CD4-positive, alpha-beta memory T cell (primary cell): ENCODE measurements at places on chromosomes 4 and X.

- DNase-seq = no peak
These were observed 95.9 kb upstream of the TRPC3 start for GRCh38 chr4:122047456-122048425.

DNA sequence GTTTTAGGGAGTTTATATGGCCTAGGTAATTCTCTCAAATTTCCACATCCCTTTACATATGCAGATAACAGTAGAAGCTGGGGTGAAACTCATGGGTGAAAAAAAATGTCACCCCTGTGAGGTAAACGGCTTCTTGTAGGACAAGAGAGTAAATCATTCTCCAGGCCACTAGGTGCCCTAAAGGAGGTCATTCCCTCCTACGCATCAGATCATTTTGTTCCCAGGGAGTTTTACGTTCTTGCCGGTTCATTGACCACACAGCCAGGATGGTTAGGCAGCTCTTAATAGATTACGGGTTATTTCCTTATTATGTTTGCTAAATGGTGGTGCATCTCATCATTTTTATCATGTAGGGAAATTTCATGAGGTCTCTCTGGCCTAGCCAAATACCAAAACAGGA lies 225.8 kb upstream of the NOCT start:
- DNase-seq = no peak

GRCh38 chr4:110134269-110134869 lies 64.0 kb downstream of the ELOVL6 start:
- no peak for DNase-seq

DNA sequence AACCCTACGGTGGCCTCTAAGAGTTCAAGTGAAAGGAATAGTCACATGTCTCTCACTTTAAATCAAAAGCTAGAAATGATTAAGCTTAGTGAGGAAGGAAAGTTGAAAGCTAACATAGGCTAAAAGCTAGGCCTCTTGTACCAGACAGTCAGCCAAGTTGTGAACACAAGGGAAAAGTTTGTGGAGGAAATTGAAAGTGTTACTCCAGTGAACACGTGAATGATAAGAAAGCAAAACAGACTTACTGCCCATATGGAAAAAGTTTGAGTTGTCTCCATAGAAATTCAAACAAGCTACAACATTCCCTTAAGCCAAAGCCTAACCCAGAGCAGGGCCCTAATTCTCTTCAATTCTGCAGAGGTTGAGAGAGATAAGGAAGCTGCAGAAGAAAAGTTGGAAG lies 51.5 kb upstream of the RAB9B start:
- no peak for DNase-seq

GRCh38 chr4:140861359-140862176 lies 105.4 kb upstream of the TBC1D9 start:
- DNase-seq = peak; percentile 37

- no peak for DNase-seq
These were observed 144.9 kb downstream of the ENOX2 start for GRCh38 chrX:130758072-130758471.

DNA sequence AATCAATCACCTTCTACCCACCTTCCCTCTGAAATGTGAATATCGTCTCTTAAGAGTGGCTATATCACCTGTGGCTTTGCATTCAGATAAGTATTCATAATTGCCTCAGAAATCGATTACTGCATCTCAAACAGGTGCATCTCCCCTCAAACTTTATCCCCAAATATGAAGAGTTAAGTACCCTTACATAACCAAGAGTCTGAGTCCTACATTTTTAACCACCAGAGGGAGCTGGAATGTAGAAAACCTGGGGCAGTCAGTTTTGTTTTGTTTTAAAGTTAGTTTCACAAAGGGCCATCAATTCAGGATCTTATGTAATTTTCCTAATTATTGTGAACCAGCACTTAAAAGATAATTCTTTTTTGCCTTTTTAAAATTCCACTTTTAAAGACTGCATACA lies 5.7 kb downstream of the TCEANC start:
- DNase-seq = peak; percentile 62

DNA sequence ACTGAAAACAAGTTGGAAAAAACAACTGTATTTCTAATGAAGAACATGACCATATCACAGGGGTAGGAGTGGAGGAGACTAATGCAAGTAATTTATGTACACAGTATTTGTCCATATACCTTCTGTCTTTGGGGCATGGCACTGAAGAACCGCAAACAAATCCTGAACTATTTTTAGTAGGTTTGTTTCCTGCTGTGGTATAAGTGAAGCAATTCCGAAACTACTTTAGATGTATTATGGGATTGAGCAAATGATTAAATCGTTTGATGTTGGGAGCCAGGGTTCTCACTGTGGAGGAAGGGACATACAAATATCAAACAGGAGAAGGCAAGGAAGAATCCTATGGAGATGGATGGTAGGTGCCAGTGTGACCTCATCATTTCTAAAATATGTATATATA lies 18.9 kb upstream of the SH3KBP1 start:
- DNase-seq = no peak

DNA sequence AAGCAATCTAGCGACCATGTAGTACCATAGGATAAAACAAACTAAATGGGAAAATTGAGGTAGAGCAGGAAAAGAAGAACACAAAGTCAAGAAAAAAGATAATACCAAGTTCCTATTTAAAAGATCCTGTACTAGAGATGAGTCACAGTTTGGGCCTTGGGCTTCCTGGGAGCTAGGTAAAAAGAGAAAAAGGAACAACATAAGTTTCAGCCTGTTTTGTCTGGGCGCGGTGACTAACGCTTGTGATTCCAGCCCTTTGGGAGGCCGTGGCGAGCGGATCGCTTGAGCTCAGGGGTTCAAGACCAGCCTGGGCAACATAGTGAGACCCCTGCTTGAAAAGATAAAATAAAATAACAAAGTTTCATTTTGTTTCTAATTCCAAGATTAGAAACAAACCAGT lies 14.0 kb upstream of the TMEM156 start:
- no peak for DNase-seq

DNA sequence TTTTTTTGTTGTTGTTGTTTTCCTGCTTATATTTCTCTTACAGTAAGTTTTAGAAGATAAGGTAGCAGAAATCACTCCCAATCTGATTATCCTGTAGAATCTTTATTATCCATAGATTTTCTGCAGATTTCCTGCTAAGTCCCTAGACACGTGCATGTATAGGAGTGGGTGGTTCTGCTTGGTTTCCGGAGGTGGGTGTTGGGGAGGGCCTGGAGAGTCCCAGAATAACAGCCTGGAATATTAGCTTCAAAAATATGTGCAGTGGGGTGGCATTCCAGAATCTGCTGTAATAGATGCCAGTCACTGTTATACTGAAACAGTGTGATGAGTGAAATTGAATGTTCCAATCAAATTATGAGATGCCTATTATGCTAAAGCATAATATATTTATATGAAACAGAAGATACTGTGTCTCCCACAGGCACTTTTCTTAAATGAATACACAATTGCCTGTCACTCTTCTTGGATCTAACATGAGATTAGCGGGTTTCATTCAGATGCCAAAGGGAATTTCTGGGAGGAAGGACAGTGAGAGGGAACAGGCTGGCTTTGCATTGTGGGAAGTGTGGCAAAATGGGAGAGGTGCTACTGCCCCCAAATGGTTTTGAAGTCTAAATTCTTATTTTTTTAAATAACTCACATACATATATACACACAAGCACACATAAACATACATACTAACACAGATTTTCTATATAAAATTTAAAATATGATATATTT lies 37.6 kb downstream of the C4orf50 start:
- no peak for DNase-seq

- DNase-seq = no peak
These were observed 47.9 kb upstream of the BLTP1 start for GRCh38 chr4:122104184-122104583.

DNA sequence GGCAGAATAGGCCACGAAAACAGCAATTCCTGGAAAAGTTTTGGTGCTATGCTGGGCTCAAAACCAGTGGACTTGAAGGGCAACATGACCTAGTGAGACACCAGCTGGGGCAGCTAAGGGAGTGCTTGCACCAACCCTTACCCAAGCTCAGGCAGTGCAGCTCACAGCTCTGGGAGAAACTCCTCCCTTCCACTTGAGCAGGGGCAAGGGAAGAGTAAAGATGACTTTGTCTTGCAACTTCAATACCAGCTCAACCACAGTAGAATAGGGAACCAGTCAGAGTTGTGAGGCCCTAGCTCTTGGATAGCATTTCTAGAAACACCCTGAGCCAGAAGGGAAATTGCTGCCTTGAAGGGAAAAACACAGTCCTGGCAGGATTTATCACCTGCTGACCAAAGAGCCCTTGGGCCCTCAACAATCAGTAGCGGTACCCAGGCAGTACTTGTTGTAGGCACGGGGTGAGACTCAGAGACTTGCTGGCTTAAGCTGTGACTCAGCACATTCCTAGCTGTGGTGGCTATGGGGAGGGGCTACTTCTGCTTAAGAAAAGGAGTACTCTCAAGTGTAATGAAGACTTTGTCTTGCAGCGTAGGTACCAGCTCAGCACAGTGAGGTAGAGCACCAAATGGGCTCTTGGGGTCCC lies 19.7 kb upstream of the ABCG2 start:
- DNase-seq = no peak

DNA sequence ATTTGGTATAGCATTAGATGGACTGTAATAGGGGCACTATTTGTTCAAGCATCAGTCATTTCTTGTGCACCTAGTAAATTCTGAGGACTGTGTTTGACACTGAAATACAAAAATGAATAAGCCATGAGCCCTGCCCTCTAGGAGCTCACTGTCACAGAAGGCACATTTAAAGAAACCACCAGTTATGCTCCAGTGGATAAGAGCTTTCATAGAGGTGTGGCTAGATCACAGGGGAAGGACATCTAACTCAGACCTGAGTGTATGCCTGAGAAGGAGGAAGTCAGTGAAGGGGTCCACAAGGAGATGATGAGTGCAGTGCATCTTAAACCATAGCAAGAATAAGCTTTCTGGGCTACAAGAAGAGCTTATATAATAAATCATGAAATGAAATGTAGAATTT lies 40.1 kb downstream of the BTC start:
- no peak for DNase-seq

DNA sequence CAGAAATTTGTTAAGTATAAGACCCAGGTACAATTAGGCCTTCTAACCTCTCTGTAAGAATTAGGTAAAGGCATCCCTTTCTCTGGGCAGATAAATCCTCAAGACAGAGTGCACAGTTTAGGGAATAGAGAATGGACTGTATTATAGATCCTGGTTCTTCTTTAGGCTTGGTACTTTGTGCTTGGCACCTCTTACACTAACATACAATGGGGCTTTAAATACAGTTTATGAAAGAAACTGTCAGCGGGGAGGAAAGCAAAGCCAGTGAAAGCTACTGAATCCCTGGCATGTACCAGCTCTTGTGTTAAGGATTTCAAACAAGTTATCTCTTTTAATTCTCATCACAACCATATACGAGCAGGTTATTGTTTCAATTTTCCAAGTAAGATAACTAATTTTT lies 1350.0 kb downstream of the ADGRL3 start:
- DNase-seq = no peak

DNA sequence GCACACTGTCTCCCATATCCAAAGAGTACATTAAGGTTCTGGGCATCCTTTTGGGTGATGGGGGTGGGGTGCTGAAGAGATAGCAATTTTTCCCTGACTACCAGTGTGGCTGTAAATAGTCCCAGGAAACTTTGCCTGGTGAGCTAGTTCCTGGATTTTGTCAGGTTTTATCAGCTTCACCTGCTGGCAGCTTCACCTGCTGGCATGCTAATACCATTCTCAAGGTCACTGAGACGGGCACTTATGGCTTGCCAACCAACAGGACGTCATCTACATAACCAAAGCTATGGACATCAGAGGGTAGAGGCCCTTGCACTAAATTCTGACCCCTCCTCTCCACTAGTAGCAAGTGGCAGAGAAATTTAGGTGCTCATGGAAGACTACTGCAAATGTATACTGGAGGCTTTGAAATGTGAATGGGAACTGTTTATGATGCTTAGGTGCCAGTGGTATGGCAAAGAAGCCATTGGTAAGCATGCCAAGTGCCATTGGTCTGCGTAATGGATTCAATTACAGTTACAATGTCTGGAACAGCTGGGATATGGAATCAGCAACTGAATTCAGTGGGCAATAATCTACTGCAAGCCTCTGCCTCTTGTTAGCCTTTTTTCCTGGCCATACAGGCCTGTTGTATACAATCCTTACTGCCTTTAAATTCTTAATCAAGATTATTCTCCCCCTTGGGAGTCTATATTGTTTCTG lies 71.6 kb upstream of the SH3RF1 start:
- no peak for DNase-seq

DNA sequence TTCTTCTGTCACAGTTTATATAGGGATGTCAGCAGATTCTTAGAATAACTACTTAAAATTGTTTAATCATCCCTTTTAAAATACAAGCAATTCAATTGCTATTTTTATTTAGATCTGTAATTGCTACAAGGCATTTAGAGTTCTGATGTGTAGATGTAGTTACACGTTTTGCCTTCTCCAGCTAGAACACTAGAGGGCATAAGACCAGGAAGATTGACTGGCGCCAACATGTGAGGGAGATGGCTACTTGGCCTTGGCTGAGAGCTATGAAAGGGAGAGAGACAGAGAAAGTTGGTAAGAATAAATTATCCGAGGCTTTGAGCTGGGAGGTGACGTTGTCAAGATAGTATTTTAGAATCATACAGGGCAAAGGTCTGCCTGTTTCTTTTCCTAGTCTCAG lies 563.7 kb upstream of the PRKX start:
- DNase-seq = no peak

GRCh38 chr4:8315435-8316250 lies 46.1 kb downstream of the HTRA3 start:
- DNase-seq = no peak

GRCh38 chrX:49753691-49754090 lies 57.9 kb upstream of the PAGE1 start:
- DNase-seq = no peak

- no peak for DNase-seq
These were observed 28.3 kb upstream of the MAGEC2 start for GRCh38 chrX:142233400-142233799.

DNA sequence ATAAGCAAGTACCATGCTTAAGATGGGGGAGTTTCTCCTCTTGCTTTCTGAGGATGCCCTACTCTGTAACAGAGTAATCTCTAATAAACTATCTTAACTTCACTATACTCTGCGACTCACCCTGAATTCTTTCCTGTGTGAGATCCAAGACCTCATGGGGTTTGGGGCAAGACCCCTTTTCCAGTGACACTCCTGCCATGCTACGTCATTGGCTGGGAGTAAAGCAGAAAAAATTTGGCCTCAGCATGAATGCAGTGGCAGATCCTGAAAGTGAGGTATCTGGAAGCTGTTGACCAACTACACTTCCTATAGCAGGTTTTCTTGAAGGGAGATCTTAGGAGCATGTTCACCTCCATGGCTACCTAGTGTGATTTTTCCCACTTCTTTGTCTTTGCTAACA lies 109.1 kb upstream of the MED14 start:
- DNase-seq = no peak

DNA sequence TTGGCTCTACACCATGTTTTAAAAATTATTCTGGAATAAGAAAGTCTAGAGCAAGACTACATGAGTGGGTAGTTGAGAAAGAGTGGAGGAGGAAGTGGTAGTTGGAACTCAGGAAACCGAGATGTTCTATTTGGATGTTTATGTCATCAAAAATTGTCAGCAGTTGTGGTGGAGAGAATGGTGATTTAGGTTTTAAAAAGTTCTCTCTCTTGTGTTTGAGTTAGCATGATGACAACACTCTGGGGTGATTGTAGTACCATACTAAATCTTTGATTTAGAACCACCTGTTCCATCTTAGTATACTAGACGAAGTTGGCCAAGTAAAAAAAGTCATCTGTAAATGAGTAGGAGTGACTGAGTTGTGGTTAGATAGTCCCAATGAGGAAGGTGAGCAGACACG lies 40.7 kb downstream of the KLHL2 start:
- peak; percentile 4 for DNase-seq

- DNase-seq = no peak
These were observed 259.6 kb upstream of the GPC4 start for GRCh38 chrX:133674726-133675470.

- no peak for DNase-seq
These were observed 27.9 kb upstream of the ZCCHC12 start for GRCh38 chrX:118795528-118796280.
